Mesothelial cell of epicardium (in vitro differentiated cells): ENCODE measurements at places on chromosomes 13 and 19. TPM values are rescaled to one million over a fixed set of nuclear protein-coding genes. Genes with fewer than 3 reads are reported as not detected.

DNA sequence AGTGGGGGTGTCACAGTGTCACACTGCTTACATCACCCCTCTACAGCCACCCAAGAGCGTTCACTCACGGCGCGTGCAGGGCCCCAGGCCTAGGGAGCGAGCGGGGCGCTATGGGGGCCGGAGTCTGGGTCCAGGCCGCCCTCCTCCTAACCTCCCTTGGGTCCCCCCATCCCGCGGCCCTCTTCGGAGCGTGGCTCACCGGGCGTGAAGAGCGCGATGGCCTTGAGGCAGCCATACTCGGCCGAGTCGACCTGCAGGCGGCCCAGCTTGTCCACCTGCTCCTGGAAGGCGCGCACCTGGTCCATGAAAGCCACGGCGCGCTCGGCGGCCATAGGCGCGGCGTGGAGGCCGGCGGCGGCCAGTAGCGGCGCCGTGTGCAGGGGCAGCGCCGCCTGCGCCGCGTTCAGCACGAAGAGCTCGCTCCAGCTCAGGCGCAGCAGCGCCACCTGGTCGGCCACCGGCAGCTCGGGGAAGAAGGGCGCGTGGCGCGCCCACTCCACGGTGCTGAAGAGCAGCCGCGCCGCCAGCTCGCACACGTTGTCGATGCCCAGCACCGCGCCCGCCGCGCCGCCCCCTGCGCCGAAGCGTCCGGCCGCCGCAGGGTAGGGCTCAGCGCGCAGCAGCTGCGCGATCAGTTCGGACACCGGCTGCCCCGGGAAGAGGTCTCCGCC lies 9.4 kb downstream of the OCEL1 start:
- peaks cover 14% of the 10 kb centered on the region for H3K36me3 ChIP-seq
- peak overlapping the region; percentile 56 for H3K4me3 ChIP-seq
- peaks cover 11% of the 10 kb centered on the region for H3K4me1 ChIP-seq
- no peak overlapping the region for H3K27ac ChIP-seq

DNA sequence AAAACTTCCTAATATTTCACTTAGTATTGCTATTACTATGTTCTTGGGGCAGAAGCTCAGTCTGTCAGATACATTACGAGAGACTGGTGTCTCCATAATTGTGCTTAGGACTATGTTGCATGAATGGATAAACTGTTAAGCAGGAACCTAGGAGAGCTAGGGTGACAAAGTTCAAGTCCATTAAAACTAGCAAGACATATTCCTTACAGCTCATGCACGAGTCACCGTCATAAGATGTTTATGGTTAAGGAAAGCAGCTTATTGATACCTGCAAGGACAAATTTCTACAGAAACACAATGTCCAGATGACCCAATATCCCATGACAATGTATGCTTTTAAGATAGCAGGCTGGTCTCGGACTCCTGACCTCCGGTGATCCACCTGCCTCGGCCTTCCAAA lies 5.7 kb upstream of the ZNF813 start:
- H3K4me3 ChIP-seq = no peak overlapping the region
- H3K27ac ChIP-seq = no peak overlapping the region
- no peak for DNase-seq
- peaks cover 4% of the 10 kb centered on the region for H3K27me3 ChIP-seq

DNA sequence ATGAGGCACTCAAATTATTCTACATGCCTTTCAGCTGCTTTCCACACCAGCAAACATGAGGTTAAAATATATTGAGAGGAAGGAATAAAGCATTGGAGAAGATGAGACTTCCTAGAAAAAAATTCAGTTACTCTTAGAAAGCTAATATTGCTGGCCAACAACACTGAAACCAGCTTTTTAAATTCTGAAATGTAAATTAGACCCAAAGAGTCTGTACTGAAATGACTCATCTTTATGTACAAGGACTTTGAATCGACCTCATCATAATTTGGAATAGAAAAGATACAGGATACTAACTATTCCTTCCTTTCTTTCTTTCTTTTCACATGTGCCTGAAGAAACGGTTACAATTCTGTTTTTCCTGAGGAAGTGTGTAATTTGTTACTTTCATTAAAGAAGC lies 6.5 kb upstream of the HSPH1 start:
- no peaks in the 10 kb centered on the region for H3K36me3 ChIP-seq
- H3K27me3 ChIP-seq = no peaks in the 10 kb centered on the region
- H3K27ac ChIP-seq = no peak overlapping the region

DNA sequence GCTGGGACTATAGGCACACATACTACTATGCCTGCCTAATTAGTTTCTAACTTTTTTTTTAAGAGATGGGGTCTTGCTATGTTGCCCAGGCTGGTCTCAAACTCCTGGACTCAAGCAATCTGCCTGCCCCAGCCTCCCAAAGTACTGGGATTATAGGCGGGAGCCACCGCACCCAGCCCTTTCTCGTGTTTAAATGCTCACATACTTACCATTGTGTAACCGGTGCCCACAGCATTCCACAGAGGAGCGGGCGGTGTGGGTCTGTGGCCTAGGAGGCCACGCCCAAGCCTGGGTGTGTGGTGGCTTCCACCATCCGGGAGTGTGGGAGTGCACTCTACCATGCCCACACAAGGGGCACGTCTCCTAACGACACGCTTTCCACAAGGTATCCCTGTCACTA lies 7.7 kb downstream of the LMNB2 start:
- H3K27ac ChIP-seq = no peak overlapping the region
- peaks cover 4% of the 10 kb centered on the region for H3K4me1 ChIP-seq
- no peak for DNase-seq
- no peaks in the 10 kb centered on the region for H3K27me3 ChIP-seq

The WDR62 gene
- total RNA-seq = 5.1 to 7.1 TPM (median 5.9 TPM) in 3 replicates

The TEX26 gene
- total RNA-seq = not detected in 3 replicates

DNA sequence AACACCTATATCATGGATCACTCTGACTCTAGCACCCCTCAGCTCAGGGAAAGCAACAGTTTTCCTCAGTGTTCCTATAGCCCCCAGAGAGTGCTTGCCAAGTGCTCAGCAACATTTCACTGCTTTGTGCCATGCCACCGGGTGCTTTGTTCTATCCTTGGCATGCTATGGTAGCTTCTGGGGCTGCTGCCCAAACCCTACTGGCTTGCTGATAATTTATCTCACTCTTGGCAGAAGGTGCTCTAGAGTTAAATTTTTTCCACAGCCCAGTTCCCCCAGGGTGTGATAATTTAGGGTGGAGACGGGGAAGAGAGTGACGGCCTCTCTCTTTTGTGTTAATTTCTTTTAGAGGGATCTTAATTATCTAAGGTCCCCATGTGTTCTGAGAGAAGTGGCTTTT lies 12.6 kb upstream of the CSNK1A1L start:
- no peaks in the 10 kb centered on the region for H3K36me3 ChIP-seq
- H3K27ac ChIP-seq = peak overlapping the region; percentile 7
- no peaks in the 10 kb centered on the region for H3K27me3 ChIP-seq
- DNase-seq = no peak

DNA sequence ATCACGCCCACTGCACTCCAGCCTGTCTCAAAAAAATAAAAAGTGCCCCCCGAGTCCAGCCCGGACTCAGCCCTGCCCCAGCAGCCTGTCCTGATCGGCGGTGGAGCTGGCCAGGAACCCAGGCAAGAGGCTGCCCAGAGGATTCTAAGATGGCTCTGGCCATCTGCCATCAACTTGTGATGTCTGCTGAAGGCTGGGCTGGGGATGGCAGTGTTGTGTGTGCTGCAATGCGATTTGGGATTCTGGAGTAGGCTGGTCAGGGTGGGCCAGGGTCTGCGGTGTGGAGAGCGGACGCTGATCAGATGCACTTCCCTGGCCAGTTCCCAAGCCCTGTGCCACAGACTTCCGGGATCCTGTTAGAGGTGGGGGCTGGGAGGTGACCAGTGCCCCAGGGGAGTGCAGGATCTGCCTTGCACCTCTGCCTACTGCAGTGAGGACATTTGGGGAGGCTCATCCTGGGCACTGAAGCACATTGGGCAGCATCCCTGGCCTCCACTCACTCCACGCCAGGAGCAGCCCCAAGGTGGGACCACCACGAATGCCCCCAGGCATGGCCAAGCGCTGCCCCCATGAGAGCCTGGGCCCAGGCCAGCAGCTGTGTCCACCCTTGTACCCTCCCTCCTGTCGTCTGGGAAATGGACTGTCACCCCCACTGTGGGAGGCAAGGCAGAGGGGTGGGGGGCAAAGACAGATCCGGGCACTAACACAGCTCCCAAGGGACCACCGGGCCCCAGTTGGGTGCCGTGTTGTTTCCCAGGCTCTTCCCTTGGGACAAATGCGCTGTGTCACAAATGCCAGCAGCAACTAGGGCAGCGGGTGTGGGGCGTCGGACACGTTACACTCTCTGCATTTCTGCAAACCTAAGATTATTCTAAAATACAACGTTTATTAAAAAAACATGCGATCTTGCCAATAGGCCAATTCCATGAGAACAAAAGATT lies 3.4 kb upstream of the TBXA2R start:
- H3K36me3 ChIP-seq = peaks cover 7% of the 10 kb centered on the region
- H3K27ac ChIP-seq = no peak overlapping the region
- no peak for DNase-seq
- H3K4me1 ChIP-seq = peaks cover 10% of the 10 kb centered on the region

DNA sequence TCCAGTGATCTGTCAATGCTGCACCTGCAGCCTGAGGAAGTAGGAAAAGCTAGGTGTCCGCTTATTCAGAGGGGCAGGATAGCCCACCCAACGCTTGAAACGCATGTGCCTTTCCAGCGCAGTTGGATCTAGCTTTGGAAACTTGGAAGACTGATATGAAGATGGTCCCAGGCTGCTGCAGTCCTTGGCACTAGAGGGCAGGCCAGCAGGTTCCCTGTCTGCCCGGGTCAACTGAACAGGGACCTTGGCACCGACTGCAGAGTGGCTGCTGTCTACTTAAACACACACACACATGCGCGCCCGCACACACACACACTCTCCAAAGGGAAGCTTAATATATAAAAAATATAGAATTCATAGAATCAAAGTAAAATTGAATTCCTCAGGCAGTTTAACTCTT lies 100.0 kb downstream of the TSHZ3 start:
- H3K36me3 ChIP-seq = no peaks in the 10 kb centered on the region
- peaks cover 7% of the 10 kb centered on the region for H3K4me1 ChIP-seq
- H3K27me3 ChIP-seq = no peaks in the 10 kb centered on the region
- H3K27ac ChIP-seq = no peak overlapping the region
- H3K4me3 ChIP-seq = no peak overlapping the region

GRCh38 chr19:556611-557382 lies 12.9 kb downstream of the GZMM start:
- DNase-seq = no peak
- H3K36me3 ChIP-seq = peaks cover 1% of the 10 kb centered on the region
- H3K4me3 ChIP-seq = no peak overlapping the region
- no peak overlapping the region for H3K27ac ChIP-seq
- H3K27me3 ChIP-seq = peaks cover 3% of the 10 kb centered on the region
- no peaks in the 10 kb centered on the region for H3K4me1 ChIP-seq

The RAVER1 gene
- 51.1 to 55.7 TPM (median 52.4 TPM) in 3 replicates for total RNA-seq

The HDGFL2 gene
- total RNA-seq = 87.6 to 91.3 TPM (median 88.9 TPM) in 3 replicates

DNA sequence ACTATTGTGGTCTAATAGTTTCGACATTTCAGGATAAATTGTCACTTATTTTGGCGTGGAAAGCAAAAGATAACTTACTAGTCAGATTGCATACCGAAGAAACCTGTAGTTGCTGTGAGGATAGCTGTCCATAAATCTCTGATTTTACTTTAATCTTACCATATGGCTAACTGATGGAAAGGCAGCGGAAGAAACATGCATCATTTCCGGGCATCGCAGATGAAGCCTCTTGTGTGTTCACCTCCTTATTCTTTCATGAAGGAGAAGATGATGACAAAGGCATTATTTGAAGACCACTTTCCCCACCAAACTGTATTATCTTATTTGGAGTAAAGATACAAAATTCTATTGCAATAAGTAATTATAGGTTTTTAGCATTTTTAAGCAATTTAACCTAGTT lies 763.6 kb upstream of the SLITRK6 start:
- H3K36me3 ChIP-seq = no peaks in the 10 kb centered on the region
- H3K4me3 ChIP-seq = no peak overlapping the region
- no peaks in the 10 kb centered on the region for H3K4me1 ChIP-seq
- H3K27ac ChIP-seq = no peak overlapping the region
- DNase-seq = no peak
- H3K27me3 ChIP-seq = no peaks in the 10 kb centered on the region

GRCh38 chr19:15926484-15926883 lies 7.8 kb downstream of the CYP4F11 start:
- no peak overlapping the region for H3K27ac ChIP-seq
- no peak overlapping the region for H3K4me3 ChIP-seq

The CYP2S1 gene
- 12.8 to 15.5 TPM (median 13.2 TPM) in 3 replicates for total RNA-seq

The CNMD gene
- 0.24 to 0.78 TPM (median 0.41 TPM) in 3 replicates for total RNA-seq

The TUBA3C gene
- not detected in 3 replicates for total RNA-seq

DNA sequence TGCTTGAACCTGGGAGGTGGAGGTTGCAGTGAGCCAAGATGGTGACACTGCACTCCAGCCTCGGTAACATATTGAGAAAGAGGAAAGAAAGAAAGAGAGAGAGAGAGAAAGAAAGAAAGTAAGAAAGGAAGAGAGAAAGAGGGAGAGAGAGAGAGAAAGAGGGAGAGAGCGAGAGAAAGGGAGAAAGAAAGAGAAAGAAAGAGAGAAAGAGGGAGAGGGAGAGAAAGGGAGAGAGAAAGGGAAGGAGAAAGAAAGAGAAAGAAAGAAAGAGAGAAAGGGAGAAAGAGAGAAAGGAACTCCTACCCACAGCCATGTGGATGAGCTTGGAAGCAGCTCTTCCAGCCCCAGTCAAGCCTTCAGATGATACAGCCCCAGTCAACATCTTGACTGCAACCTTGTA lies 46.7 kb downstream of the ZNRF4 start:
- no peak overlapping the region for H3K4me3 ChIP-seq
- H3K36me3 ChIP-seq = no peaks in the 10 kb centered on the region
- H3K27ac ChIP-seq = no peak overlapping the region
- no peaks in the 10 kb centered on the region for H3K4me1 ChIP-seq
- no peak for DNase-seq
- peaks cover 59% of the 10 kb centered on the region for H3K27me3 ChIP-seq

- H3K27me3 ChIP-seq = no peaks in the 10 kb centered on the region
- H3K36me3 ChIP-seq = no peaks in the 10 kb centered on the region
- peaks cover 40% of the 10 kb centered on the region for H3K4me1 ChIP-seq
- DNase-seq = no peak
- H3K27ac ChIP-seq = peak overlapping the region; percentile 77
Observed at GRCh38 chr13:48436661-48437288, 23.9 kb upstream of the LPAR6 start.

The KLK2 gene
- total RNA-seq = not detected in 3 replicates

- peaks cover 9% of the 10 kb centered on the region for H3K36me3 ChIP-seq
- peak; percentile 60 for DNase-seq
- H3K27me3 ChIP-seq = peaks cover 27% of the 10 kb centered on the region
Observed at GRCh38 chr19:10085641-10086590, at the start of gene SHFL. TSS of gene SHFL (plus strand) at chr19:10086317. CDS start at chr19:10086428, 111 bp downstream.

The FGF14 gene
- 0.02 TPM in 1 of 3 replicates, not detected in the others for total RNA-seq

GRCh38 chr19:15111758-15112157 lies 4.6 kb downstream of the SYDE1 start:
- H3K36me3 ChIP-seq = peaks cover 11% of the 10 kb centered on the region
- H3K27me3 ChIP-seq = no peaks in the 10 kb centered on the region
- no peak overlapping the region for H3K27ac ChIP-seq

GRCh38 chr13:96646101-96646500 lies 348.2 kb downstream of the OXGR1 start:
- H3K36me3 ChIP-seq = no peaks in the 10 kb centered on the region
- no peak overlapping the region for H3K4me3 ChIP-seq
- no peak overlapping the region for H3K27ac ChIP-seq

The SULT2A1 gene
- 0.13 TPM in 1 of 3 replicates, not detected in the others for total RNA-seq
